Small intestine (tissue), 16 donors: ENCODE measurements at places on chromosomes 6 and 20. TPM values are rescaled to one million over a fixed set of nuclear protein-coding genes. Genes with fewer than 3 reads are reported as not detected.
A peak's percentile ranks its signal among the peaks of the same experiment; 100 is the strongest.

Gene RPRD1B
- polyA plus RNA-seq: 12.7 TPM

Gene UBD
- not detected for polyA plus RNA-seq

Gene SLC35F1
- 1.0 TPM for polyA plus RNA-seq

Gene KCNQ5
- not detected for polyA plus RNA-seq

Gene NKAPL
- 0.45 TPM for polyA plus RNA-seq

- no peak for DNase-seq
- no peak overlapping the region for H3K4me3 ChIP-seq
- H3K4me1 ChIP-seq: no peaks in the 10 kb centered on the region
- H3K27me3 ChIP-seq: peaks cover 2% of the 10 kb centered on the region
Observed at GRCh38 chr20:63167918-63168520, 47.9 kb downstream of the YTHDF1 start.

DNA sequence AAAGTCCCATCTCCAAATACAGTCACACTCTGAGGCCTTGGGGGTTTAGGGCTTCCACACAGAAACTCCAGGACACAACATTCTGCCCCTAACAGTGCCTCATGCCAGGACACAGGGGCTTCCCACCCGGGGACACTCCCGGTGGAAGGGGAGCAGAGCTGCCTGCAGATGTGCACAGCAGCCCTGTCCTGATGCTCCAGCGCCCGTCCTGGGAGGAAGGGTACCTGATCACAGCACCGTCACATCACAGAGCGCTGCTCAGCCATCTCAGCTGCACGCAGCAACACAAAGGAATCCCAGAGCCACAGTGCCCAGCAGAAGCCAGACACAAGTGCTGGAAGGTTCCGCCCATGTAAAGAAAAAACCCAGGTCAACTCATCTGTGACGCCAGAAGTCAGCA is 156.7 kb downstream of the TAF4 start:
- no peaks in the 10 kb centered on the region for H3K36me3 ChIP-seq
- H3K4me1 ChIP-seq: no peaks in the 10 kb centered on the region
- no peak for DNase-seq
- H3K4me3 ChIP-seq: no peak overlapping the region

- no peak for DNase-seq
- no peak overlapping the region for H3K27ac ChIP-seq
- H3K27me3 ChIP-seq: no peaks in the 10 kb centered on the region
- no peaks in the 10 kb centered on the region for H3K4me1 ChIP-seq
- no peaks in the 10 kb centered on the region for H3K36me3 ChIP-seq
Observed at GRCh38 chr20:59771506-59772372, 161.7 kb downstream of the SYCP2 start.

GRCh38 chr20:2236256-2236655 is 59.5 kb upstream of the TGM3 start:
- H3K4me3 ChIP-seq: no peak overlapping the region
- H3K4me1 ChIP-seq: no peaks in the 10 kb centered on the region
- H3K27ac ChIP-seq: no peak overlapping the region
- H3K36me3 ChIP-seq: no peaks in the 10 kb centered on the region
- DNase-seq: peak; percentile 17
- no peaks in the 10 kb centered on the region for H3K27me3 ChIP-seq

DNA sequence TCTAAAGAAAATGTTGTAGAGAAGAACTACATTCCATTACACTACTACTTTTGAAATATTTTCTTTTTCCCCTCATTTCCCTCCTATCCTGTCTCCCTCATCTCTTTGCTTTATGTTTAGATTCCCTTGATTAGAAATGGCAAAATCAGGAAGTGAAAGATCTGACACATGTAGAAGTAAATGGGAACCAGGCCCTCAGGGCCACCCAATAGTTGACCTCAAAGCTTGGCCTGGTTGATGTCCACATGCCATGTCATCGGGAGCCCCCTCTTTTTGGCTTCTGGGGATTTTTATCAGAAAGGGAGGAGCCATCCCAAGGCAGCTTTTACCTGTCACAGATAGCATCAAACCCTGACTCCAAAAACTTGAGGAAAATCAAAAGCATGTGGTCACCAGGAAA is 168.3 kb upstream of the ECI2 start:
- DNase-seq: no peak
- no peaks in the 10 kb centered on the region for H3K27me3 ChIP-seq
- H3K4me1 ChIP-seq: no peaks in the 10 kb centered on the region
- no peak overlapping the region for H3K4me3 ChIP-seq

DNA sequence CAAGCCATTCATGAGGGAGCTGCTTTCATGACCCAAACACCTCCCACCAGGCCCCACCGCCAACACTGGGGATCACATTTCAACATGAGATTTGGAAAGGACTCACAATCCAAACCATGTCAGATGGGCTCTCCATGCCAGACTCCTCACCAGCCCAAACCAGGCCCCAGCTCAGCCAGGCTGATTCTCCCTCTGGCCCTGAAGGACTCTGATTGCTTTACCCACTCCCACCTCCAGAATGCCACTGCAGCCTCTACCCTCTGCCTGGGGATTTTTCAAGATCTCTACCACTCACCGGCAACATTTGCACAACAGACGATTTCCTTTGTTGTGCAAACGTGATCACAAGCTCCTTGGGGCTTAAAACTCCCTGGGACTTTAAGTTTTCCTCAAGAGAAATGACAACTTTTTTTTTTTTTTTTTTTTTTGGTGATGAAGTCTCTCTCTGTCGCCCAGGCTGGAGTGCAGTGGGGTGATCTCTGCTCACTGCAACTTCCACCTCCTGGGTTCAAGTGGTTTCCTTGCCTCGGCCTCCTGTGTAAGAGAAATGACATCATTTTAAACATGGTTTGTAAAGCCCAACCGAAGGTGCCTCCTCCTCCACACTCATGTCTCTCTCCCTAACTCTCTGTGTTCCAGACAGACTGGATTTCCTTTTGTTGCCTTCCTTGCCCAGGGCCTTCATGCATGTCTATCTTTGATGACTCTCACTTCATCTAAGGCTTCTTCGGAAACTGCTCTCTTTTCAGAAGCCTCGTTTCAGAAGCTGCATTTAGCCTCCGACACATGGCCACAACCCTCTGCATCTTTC is 147.0 kb downstream of the CDH26 start:
- H3K4me3 ChIP-seq: no peak overlapping the region
- H3K27ac ChIP-seq: no peak overlapping the region
- no peaks in the 10 kb centered on the region for H3K36me3 ChIP-seq
- H3K27me3 ChIP-seq: no peaks in the 10 kb centered on the region
- DNase-seq: no peak
- H3K4me1 ChIP-seq: no peaks in the 10 kb centered on the region

DNA sequence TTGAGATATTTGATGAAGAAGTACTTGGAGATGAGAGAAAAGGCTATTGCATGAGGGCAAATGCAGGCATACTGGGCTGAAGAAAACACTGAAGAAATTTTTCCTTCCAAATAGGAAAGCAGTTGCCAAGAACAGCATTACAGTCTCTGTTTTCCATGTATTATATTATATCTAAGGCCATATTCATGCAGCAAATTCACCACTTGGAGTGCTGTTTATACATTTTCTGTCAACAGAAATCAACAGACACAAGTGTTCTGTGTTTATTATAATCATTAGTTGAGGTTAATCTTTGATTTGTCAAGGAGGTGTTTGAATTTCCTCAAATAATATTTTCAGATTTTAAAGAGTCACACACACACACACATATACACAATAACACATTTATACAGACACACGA is 268.8 kb upstream of the PLCB4 start:
- DNase-seq: no peak
- no peaks in the 10 kb centered on the region for H3K36me3 ChIP-seq
- no peaks in the 10 kb centered on the region for H3K4me1 ChIP-seq
- no peaks in the 10 kb centered on the region for H3K27me3 ChIP-seq

DNA sequence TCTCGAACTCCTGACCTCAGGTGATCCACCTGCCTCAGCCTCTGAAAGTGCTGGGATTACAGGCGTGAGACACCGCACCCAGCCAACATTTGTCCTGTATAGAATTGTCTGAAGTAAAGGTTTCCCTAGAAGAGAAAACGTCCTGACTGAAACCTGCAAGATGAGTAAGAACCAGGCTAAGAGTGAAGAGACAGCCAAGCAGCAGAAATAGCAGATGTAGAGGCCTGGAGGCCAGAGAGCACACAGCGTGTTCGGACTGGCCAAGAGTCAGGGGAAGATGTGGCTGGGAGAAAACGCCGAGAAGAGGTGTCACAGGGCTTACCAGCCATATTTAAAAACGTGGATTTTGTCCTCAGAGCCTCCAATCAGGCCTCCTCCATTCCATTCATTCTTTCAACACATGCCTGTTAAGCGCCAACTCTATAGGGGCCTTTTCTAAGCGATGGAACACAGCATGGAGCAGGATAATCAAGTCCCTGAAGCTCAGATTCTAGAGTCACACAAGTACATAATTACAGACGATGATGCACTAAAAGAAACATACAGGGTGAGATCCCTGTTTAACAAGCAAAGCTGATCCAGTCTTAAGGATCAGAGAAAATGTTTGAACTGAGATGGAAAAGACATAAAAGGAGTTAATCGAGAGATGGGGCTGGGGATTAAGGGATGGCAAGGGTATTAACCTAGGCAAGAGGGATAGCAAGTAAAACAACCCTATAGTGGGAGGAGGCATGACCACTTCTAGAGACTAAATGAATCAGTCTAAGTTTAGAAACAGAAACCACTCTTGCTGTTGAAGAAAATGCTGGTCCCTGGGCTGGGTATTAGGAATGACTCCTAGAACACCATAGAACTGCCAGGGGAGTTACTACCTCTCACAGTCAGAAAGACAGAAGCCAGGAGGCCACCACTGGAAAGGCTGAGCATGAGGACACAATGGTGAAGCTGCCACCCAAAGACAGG is 4.8 kb downstream of the ZCCHC3 start:
- no peak overlapping the region for H3K4me3 ChIP-seq
- DNase-seq: no peak
- peaks cover 17% of the 10 kb centered on the region for H3K36me3 ChIP-seq
- H3K4me1 ChIP-seq: peaks cover 18% of the 10 kb centered on the region
- no peaks in the 10 kb centered on the region for H3K27me3 ChIP-seq

DNA sequence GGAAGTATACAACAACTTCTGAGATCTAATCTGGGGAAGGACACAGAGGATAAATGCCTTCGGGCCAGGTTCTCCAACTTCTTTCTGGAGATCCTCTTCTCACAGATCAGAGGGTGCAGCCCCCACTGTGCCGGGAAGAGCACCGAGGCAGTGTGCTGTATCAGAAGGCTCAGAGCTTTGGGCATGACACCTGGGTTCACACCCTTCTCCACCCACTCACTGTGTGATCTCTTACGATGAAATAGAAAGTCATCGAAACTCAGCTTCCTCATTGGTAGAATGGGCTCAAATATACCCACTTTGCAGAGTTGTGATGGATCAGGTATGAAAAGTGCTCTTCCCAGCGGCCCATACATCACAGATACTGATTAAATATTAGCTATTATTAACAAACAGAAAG is 347.5 kb upstream of the SOX4 start:
- no peak overlapping the region for H3K4me3 ChIP-seq
- H3K27me3 ChIP-seq: no peaks in the 10 kb centered on the region
- DNase-seq: no peak
- H3K36me3 ChIP-seq: no peaks in the 10 kb centered on the region

- H3K4me1 ChIP-seq: no peaks in the 10 kb centered on the region
- no peaks in the 10 kb centered on the region for H3K27me3 ChIP-seq
- DNase-seq: peak; percentile 96
- H3K4me3 ChIP-seq: peak overlapping the region; percentile 46
- H3K36me3 ChIP-seq: no peaks in the 10 kb centered on the region
Observed at GRCh38 chr6:30515944-30516753, 26.8 kb downstream of the HLA-E start.

GRCh38 chr6:36752886-36753506 is 55.4 kb downstream of the RAB44 start:
- peak overlapping the region; percentile 63 for H3K27ac ChIP-seq
- H3K4me1 ChIP-seq: peaks cover 14% of the 10 kb centered on the region
- H3K36me3 ChIP-seq: no peaks in the 10 kb centered on the region

DNA sequence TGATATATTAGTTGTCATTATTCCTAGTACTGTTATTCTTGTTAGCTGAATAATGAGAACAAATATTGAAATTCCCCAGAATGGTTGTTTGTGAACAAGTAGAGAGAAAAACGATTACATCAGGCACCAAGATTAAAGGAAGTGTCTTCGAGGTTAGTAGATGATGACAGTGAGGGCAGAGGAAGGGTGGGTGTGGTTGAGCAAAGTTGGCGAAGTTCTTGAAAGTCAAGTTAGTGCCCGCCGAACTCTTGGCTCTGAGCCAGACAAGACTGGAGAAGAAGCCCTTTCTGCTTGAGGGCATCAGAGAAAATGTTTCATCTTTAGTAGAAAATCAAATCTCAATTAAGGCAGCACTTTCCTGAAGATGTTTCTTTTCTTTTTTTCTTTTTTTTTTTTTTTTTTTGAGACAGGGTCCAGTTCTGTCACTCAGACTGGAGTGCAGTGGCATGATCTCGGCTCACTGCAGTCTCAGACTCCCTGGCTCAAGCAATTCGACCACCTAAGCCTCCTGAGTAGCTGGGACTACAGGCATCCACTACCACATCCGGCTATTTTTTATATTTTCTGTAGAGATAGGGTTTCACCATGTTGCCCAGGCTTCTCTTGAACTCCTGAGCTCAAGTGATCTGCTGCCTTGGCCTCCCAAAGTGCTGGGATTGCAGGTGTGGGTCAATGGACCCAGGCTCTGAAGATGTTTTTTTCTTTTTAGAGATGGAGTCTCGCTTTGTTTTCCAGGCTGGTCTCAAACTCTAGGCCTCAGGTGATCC is 77.1 kb downstream of the SGK1 start:
- H3K27ac ChIP-seq: no peak overlapping the region
- no peak overlapping the region for H3K4me3 ChIP-seq
- no peaks in the 10 kb centered on the region for H3K36me3 ChIP-seq
- H3K27me3 ChIP-seq: no peaks in the 10 kb centered on the region
- no peaks in the 10 kb centered on the region for H3K4me1 ChIP-seq
- no peak for DNase-seq
